Mucosa of descending colon (tissue), 3 donors: ENCODE measurements at places on chromosomes 6 and 20. TPM values are rescaled to one million over a fixed set of nuclear protein-coding genes. Genes with fewer than 3 reads are reported as not detected.
A peak's percentile ranks its signal among the peaks of the same experiment; 100 is the strongest.

- no peak for DNase-seq
Observed at GRCh38 chr6:56963793-56964192, 8.9 kb downstream of the BEND6 start.

- DNase-seq, result peak; percentile 58
Observed at GRCh38 chr20:22499515-22500166, 84.7 kb downstream of the FOXA2 start.

The SAMD5 gene
- 11.1 TPM for total RNA-seq

The BRD2 gene
- total RNA-seq, result 133 TPM
